ENCODE measurements at places on chromosomes 13 and 19.

- no peak for DNase-seq
Observed at GRCh38 chr19:10143681-10144080, 24.0 kb upstream of the EIF3G start.

DNA sequence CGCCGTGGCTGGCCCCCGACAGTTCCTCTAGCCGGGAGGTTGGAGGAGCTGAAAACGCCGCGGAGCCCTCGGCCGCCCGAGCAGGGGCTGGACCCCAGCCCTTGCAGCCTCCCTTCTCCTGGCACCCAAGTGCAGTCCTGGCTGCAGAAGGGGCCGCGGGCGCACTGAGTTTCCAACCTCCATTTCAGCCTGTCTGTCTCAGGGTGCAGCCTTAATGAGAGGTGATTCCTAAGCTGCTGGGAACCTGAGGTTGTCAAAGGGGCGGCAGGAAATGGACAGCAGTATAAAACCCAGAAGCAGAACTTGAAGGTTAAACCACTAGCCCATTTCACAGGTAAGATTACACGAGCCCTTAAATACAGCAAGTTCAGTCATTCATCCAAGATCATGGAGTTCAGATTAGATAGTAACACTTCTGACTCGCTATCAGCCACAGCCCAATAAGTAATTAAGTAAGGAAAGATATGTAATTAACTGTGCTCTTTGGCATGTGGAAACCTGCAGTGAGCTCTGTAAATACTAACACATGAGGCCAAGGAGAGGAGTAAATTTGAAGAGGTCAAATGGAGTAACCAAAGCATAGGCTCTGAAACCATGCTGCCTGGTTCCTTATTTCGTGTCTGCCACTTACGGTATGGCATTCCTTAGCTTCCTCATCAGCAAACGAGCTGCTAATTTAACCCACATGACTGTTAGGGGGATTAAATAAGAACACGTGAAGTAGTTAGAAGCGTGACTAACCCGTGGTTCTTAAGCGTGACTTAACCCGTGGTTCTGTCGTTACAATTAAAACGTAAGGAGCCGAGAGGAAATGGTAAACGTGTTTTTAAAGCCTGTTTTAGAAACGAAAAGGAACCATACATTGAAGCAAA is 686 bp downstream of the SETDB2 start:
- no peak for DNase-seq

DNA sequence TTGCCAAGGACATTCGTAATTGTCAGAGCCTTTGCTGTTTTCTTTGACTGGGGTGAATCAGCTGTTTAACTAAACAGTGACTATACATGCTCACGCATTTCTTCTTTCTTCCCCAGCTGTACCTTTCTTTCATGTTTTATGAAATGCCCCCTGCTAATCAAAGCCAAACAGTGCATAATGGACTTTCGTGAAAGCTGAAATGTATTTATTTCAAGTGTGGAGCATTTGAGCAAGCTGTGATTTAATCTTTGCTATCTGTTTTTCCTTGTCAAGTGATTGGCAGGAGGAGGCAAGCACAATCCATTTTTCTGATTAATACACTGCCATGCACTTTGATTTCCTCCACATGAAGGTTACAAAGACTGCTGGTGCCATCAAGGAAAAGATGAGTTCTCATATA is 831.7 kb upstream of the SPRY2 start:
- no peak for DNase-seq

GRCh38 chr13:99269627-99270241 is 11.6 kb upstream of the GPR18 start:
- no peak for DNase-seq

- DNase-seq: no peak
Observed at GRCh38 chr13:23159205-23159759, 21.5 kb upstream of the SGCG start.

DNA sequence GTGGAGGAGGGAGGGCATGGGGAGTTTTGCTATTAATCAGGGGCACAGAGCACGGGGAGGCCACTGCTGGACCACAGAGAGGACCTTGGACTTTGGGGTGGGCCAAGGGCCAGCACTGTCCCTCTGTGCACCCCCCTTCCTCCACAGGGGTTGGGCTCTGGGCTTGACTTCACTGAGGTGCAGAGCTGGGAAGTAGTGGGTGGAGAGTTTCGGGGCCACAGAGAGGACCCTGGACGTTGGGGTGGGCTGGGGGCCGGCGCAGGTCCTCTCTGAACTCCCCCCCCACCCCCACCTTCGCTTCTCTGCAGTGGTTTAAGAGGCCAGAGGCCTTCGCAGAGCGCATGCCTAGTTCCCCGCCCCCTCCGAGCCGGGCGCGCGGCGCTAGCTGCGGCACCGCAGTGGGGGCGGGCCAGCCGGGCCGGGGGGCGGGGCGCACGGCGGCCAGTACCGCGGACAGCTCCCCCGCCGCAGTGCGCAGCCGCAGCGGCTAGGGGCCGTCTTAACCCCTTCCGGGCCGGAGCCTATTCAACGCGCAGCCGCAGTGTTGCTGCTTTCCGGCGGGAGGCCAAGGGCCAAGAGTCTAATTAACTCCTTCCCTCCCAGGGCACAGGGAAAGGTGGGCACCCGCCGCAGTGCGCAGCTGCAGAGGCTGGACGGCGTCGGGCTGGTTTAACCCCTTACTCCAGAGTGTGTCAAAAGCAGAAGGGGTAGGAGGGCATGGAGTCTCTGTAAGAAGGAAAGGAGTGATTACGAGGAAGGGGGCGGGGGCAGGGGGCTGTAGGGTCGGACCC is 3.7 kb downstream of the KCNC3 start:
- no peak for DNase-seq
